ENCODE measurements at places on chromosomes 5 and 9.

- no peak for DNase-seq
Measured at GRCh38 chr9:113368348-113368981, 8.3 kb downstream of the HDHD3 start.

DNA sequence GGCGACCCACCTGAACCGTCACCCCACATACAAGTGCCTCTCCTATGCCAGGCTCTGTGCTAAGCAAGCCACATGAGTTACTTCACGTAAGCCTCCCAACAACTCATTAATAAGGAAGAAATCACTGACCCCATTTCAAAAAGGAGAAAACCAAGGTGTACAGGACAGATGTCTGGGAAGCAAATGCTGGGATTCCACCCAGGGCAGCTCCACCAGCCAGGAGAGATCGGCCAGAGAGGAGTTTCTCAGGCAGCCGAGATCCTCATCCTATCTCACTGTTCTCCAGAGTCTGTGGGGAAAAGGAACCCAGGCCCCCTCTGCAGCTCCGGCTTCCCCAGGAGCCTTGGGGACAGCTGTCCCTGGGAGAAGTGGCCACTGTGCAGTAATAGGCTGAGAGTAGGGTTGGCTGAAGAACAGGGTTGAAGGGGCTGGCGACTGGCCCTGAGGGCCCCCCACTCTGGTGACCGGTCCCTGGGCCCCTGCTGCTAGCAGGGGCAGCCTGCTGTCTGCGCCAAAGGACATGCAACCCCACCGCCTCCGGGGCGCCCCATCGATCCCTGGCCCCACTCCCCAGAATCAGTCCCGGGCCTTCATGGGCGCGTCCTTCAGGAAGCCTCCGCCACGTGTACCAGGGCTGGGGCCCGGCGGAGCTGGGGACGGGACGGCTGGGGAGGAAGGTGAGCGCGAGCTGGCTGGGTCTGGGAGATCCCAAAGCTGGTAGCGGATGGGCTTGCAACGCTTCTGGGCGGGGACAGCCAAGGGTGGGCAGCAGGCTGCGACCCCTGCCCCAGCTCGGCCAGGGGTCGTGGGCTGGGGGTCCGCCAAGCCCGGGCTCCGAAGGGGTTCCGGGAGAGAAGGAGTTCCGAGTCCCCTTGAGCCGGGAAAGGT, 44.1 kb upstream of the STXBP1 start:
- no peak for DNase-seq

- DNase-seq: no peak
Measured at GRCh38 chr9:101449071-101449721, 13.6 kb upstream of the ALDOB start.

GRCh38 chr5:177455036-177455660, 8.5 kb downstream of the PRR7 start:
- peak; percentile 86 for DNase-seq

DNA sequence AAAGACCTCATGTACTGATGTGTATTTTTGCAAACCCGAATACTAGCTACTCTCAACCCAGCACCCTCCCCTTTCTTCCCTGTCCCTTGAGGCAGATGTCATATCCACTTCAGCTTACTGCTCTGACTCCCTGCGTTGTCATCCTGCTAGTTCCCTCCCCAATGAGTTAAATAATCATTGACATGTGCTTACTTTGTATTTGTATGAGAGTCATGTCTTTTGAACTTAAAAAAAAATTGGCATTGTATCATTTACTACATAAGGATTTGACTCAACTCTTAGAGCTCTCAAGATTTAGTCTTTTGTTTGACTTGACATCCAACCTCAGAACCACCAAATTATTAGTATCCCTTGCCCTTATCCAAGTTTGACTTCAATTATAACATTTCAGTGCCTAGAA, 219.7 kb upstream of the TUT7 start:
- no peak for DNase-seq

- DNase-seq: no peak
Measured at GRCh38 chr5:145598184-145598583, 237.0 kb downstream of the PRELID2 start.

DNA sequence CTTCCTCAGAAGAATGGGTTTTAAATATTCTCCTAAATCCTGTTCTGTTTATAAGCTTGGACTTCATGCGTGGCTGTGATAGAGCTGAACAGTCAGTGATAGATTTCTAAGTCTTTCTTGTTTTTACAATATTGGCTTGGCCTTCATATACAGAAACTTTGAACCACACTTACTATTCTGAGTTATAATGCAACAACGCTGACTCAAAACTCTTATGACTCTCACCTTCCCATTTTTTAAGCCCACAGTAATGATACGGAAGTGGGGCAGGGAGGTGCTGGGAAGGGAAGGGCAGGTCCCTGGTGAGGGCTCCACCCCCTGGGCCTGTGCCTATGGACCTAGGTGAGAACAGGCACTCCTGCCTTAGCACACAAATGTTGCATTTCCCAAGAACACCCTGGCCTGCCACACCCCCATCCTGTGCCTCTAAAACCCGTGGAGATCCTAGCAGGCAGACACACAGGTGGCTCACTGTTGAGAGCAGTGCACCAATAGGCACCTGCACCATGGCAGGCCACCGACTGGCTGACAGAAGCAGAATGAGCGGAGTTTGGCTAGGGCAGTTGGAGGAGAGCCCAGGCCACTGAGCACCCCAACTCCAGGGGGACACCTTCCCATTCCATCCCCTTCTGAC, 376.7 kb downstream of the GABRG2 start:
- no peak for DNase-seq

- no peak for DNase-seq
Measured at GRCh38 chr5:110663525-110663924, 62.9 kb downstream of the TMEM232 start.

DNA sequence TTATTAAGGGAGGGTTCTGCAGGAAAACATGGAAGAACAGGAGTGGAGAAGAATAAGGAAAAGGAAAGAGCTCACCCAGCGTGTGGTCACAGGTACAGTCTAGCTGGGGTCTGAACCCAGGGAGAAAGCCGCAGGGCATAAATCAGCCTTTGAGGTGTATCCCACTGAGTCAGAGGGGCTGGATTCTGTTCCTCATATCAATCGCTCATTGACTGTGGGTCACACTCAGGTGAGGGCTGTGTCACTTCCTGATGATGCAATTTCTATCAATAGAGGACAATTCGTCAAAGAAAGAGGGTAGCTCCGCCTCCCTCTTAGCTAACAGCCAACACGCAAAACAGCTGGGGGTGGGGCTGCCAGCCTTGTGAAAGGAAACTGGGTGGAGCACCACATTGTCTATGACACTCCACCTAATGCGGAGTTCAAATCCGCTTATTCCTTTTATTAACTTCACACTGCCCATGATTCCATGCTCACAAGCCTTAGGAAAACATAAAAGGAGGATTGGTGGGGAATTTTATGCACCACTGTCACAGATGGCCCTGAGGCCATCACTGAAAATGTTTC, 176.2 kb downstream of the ICE1 start:
- no peak for DNase-seq

GRCh38 chr5:95935553-95936100, 26.0 kb downstream of the ELL2 start:
- DNase-seq: no peak
